NCI-H460 (cell line): ENCODE measurements at places on chromosomes 11 and 22.

- DNase-seq, result no peak
Measured at GRCh38 chr11:20631519-20632168, 32.2 kb downstream of the SLC6A5 start.

DNA sequence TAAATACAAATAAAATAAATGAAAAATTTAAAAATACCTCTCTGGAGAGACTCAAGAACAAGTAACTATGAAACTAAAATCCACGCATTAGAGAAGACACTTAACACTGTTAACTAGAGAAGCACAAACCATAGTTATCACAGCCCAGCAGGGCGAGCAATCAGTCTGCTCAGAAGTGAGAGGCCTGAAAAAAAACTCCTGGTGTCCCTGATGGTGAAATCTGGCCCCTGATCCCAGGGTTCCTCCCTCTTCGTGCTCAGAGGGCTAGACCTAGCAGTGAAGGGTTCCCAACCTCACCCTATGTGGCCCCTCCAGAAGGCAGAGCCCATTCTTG lies 49.7 kb upstream of the VPREB1 start:
- no peak for DNase-seq

- no peak for DNase-seq
Measured at GRCh38 chr22:40412441-40412840, 42.0 kb downstream of the SGSM3 start.

DNA sequence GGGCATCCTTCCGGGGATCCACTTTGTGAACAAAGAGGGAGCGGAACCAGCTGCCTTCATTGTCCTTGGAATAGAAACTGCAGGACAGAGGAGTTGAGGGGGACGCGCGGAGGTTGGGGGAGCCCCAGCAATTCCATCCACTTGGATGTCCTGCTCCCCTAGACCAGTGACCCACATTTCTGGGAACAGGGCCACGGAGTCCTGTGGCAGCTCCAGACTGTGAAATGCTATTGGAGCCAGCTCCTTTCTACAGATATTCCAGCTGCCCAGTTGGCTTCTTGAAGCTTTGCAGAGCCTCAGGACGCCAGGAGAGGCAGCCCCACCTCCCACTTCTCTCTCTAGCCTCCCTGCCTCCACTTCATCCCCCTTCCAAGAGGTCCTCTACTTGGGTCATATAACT lies 10.5 kb downstream of the NIPSNAP1 start:
- DNase-seq, result no peak

- no peak for DNase-seq
Measured at GRCh38 chr11:45807792-45808238, 2.9 kb downstream of the SLC35C1 start.

- DNase-seq, result peak; percentile 9
Measured at GRCh38 chr11:124415356-124415923, 9.2 kb downstream of the OR8B4 start.

DNA sequence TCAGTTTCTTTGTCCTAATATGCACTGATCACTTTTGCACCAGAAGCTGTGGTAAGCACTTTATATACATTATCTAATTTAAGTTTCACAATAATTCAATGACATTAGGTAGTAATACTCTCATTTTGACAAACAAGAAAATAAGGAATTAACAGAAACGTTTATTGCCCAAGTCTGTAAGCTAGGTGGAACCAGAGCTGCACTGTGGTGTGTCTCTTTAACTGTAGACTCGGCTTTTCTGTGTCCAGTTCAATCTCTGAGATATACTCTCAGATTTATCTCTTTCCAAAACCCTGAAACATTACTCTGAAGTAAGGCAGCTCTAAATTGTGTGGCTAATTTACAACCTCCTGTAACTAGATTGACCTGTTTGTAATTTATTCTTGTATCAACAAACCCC lies 101.1 kb downstream of the MUC15 start:
- no peak for DNase-seq

- no peak for DNase-seq
Measured at GRCh38 chr22:28429711-28430110, 249.9 kb downstream of the TTC28 start.

DNA sequence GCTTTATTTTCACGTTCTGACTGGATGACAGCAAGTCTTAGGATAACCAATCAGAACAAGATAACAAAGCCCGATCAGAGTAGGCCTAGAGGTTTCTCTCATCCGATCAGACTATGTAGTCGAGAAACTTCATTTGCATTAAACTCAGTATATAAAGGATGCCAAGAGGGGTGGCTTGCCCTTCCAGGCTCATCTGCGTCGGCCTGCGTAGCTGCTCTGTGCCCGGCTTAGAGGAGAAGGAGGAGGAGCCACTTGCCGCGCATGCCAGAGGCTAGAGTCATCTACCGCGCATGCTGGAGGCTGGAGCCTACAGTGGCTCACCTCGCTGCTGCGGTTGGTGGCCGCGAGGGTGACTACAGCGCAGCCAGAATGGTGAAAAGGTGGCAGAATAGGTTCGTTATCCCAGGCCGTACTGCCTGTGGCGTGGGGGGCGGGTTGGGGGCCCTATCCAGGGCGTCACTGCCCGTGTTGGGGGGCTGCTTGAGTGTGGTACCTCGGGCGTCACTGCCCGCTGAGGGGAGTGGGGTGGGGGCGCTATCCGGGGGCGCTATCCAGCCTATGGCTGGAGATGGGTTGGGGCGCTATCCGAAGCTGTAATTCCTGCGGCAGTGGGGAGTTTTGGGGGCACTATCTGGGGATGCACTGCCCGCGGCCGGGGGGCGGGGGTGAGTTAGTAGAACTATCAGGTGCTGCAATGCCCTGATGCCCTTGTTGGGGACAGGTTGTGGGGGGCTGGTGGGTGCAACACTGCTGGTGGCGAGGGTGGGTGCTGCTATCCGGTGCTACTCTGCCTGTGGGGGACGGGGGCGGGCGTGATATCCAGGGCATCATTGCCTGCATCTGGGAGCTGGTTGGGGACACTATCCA lies at the start of gene RFPL2:
RFPL2 (minus strand) TSS at position 218 of the 867 bp plus-strand sequence. CDS start 2,622 bp downstream, outside the sequence.
- peak; percentile 69 for DNase-seq

DNA sequence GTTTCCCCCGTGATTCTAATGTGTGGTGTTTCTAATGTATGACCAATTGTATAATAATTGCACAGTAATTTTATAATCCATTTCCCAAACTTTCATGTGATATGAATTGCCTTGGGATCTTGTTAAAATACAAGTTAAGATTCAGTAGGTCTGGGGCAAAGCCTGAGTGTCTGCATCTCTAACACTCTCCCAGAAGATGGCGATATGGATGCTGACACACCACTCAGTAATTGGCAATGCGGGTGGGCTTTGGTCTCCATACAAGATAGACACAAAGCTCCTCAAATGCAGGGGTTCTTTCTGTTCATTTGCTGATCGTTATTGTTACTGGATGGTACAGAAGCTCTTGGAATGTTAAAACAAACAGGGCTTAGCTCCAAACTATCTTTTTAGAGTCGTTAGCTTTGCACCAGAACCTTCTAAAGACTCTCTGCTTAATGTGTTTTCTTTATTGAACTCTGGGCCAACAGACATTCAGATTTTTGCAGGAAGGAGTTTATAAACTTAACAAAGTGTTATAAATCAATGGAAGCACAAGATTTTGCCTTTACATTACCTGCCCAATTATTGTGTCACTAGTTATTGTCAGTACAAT lies 45.4 kb upstream of the ANO3 start:
- DNase-seq, result peak; percentile 3

- no peak for DNase-seq
Measured at GRCh38 chr11:96162816-96163499, 180.0 kb downstream of the MAML2 start.

- DNase-seq, result no peak
Measured at GRCh38 chr11:3342709-3343108, 36.2 kb downstream of the ZNF195 start.

- peak; percentile 36 for DNase-seq
Measured at GRCh38 chr11:25981998-25982397, 349.9 kb upstream of the ANO3 start.

DNA sequence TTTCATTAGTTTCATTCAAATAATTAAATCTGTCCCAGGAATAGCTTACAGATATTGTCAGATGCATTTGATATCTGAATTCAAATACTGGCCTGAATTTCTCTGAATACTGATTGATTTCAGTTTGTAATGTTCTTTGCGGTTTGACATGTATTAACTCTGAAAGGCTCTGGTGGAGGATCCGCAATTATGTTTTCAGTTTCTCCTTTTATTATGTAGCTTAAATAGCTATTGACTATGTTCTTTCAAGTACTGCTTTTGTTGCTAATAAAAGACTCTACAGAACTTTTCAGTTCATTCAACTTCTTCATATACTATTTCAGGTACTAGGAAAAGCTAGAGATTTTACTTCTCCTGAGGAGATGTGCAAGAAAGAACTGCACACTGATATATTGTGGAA lies 2085.4 kb upstream of the RAG2 start:
- no peak for DNase-seq

DNA sequence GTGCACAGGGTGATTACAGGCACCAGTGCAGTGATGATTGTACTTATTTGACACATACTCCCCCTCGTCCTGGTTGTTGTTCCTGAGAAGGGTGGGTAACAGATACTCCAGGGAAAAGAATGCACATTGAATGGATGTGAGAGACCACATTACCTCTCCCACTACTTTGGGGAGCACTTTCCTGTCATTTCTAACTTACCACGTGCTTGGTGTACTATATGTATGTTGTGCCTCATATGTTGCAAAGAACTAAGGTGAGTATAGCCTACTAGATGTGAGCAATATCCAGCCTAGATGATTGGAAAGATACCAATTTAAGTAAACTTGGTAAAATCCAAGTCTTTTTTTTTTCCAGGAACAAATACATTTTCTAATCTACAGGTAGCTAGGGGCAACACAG lies 14.3 kb upstream of the SCARF2 start:
- DNase-seq, result no peak

GRCh38 chr22:43996170-43996980 lies 27.7 kb upstream of the PARVB start:
- no peak for DNase-seq
